ENCODE measurements at places on chromosomes 7 and 10.
A peak's percentile ranks its signal among the peaks of the same experiment; 100 is the strongest.

GRCh38 chr7:26854876-26855855 is 9.2 kb downstream of the SKAP2 start:
- no peak for DNase-seq

DNA sequence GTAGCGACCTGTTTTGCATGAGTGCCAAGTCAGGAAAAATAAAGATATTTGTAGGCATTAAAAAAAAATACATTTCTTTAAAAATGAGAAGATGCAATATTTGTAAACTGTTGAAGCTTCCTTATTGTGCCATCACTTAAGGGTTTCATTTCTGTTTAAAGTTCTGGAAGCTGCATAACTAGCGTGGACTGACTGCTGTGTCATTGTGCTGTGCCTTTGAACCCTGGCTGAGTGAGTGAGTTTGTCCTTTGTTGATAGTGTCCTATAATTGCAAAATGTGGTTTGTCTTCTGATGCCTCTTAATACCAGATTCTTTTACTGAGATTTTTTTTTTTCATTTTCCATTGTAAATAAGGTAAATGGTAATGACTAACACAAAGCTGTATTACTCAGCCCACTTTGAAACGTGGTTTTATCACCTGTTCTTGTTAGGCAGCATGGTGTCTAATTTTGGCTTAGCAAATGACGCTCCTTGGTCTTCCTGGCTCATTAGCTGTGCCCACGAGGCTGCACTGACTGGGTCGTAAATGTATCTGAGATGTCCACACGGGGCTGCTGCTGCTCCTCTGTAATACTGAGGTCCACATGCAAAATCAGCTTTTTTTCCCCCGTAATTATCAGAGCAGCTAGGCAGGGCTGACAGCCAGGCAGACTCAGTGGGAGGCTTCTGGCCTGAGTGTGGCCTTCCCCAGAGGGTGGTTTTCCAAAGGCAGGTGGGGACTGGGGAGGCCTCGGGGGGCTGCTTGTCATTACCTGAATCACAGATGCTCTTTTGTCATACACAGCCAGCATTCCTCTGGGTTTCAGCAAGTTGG is 14.8 kb downstream of the ZSCAN25 start:
- peak; percentile 34 for DNase-seq

DNA sequence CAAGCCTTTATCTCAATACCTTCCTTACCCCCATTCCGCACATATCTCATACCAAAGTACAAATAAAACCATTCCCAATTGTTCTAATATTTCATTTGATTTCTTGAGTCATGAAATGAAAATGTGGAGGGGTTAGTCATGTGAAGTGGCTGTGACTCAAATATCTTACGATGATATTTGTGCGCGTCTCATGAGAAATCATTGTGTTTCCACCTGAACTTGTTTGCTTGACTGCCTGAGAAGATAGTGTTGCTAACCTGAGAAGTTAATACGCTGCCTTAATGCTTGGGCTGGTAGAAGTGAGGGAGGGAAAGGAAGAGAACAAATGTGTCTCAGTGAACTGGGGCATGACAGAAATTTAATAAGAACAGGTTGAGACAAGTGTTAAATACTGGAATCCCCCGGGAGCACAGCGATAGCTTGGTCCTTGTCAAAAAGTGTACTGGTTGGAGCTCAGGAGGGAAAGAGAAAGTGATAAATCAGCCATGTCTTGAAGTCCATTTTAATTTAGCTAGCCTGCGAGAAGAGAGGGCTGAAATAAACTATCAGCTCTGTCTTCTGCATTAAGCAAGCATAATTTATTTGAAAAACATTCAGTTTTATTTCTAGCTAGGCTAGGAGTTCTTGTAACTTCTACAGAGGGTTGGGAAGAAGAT is 7.2 kb upstream of the EPHA1 start:
- DNase-seq: no peak

DNA sequence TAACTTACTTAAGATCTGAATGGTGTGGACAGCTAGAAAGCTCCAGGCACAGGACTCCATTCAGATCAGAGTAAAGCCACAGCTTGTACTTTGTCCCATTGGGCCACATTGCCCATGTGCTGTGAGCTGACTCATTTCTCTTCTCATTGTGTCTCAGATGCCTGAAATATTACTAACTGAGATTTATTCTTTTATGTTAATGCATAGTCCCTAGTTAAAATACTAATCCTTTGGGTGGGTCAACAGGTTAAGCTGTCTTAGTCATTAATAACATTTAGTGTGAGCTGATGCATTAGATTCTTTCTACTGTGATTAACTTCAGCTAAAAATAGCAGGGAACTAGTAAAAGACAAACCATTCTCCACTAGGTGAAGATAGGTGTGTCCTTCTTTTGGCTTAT is 104.7 kb upstream of the ARMC3 start:
- no peak for DNase-seq

- DNase-seq: no peak
Measured at GRCh38 chr7:112358513-112358912, 91.7 kb upstream of the IFRD1 start.

GRCh38 chr7:2608921-2609411 is 22.8 kb upstream of the TTYH3 start:
- DNase-seq: no peak

DNA sequence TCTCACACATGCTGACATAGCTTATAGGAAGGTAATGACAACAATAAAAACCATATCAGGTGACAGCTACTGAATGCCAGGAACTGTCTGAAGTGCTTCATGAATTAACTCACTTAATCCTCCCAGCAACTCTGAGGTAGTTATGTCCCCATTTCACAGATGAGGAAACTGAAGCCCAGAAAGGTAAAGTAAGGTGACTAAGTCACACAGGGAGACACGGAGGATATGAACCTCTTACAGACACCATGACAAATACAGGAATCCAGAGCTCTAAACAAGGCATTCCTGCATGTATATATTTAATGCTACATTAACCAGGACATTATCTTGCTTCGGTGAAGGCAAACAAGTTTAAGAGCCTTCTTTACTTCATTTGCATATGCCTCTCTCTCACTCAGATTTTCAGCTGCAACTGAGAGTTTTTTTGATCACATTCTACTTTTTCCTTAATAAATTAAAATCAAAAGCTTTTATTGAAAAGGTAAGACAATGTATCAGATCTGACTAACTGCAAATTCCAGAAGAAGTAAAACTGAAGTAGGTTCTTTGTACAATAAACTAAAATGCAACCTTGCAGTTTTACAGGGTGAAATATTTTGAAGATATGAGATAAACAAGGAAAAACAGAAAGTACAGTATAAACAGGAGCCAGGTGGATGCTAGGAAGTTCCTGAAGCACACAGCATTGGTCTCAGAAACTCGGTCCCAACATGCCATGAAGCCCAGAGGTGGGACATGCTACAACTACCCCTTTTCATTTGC is 79.5 kb downstream of the SGMS1 start:
- DNase-seq: no peak

GRCh38 chr7:13386741-13387140 is 602.7 kb downstream of the ETV1 start:
- no peak for DNase-seq

- peak; percentile 16 for DNase-seq
Measured at GRCh38 chr10:94299417-94299816, 63.3 kb downstream of the NOC3L start.

DNA sequence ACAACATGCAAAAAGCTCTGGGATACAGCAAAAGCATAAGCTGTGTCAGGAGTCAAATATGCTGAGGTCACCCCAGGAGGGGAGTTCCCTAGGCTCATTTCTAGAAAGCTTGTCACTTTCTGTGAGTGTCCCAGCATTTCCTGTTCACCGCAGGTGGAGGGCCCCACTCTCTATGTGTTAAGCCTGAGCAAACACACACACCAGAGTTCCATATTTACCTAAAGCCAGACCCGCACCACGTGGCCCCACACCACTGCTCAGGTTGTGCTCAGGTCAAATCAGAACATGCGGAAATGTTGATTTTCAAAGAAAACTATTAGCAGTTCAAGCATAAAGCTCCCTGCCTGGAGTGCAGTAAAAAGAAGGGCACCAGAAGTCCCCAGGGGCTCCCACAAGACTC is 259.6 kb upstream of the PPP2R2D start:
- DNase-seq: peak; percentile 28

GRCh38 chr7:81361769-81362312 is 408.0 kb downstream of the HGF start:
- DNase-seq: no peak

- no peak for DNase-seq
Measured at GRCh38 chr10:13758312-13758711, 171.5 kb downstream of the PRPF18 start.

GRCh38 chr10:85318809-85319807 is 990.7 kb downstream of the CCSER2 start:
- no peak for DNase-seq

DNA sequence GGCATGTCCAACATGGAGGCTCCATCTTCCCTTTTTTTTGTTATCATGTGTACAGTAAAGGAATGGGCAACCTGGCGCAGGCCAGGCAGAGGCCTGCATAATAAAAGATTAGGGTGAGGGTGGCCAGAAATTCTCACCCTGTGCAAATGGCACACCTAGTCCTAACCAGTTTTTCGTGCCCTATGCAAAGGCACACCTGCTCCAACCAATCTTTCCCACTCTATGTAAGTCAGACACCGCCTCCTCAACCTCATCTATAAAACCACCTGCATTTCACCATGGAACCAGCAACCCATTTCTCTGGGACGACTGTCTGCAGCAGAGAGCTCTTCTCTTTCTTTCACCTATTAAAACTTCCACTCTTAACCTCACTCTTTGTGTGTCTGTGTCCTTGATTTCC is 16.1 kb downstream of the TBATA start:
- DNase-seq: no peak

DNA sequence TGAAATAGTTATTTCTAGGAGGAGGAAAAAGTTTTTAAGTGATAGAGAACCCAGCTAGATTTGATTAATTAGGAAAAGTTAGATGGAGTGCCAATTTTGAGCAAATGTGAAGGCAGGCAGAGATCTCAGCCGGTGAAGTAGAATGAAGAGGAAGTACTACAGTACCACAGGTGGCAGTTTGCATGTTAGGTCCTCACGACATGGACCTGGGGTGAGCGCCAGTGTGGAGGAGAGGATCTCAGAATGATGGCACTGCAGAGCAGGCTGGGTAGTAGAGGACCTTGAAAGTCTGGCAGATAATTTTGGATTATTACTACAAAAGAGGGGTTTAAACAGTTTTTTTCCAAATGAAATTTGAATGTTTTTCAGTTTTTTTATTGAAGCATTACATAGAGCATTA is 81.1 kb downstream of the GNAI1 start:
- DNase-seq: no peak

DNA sequence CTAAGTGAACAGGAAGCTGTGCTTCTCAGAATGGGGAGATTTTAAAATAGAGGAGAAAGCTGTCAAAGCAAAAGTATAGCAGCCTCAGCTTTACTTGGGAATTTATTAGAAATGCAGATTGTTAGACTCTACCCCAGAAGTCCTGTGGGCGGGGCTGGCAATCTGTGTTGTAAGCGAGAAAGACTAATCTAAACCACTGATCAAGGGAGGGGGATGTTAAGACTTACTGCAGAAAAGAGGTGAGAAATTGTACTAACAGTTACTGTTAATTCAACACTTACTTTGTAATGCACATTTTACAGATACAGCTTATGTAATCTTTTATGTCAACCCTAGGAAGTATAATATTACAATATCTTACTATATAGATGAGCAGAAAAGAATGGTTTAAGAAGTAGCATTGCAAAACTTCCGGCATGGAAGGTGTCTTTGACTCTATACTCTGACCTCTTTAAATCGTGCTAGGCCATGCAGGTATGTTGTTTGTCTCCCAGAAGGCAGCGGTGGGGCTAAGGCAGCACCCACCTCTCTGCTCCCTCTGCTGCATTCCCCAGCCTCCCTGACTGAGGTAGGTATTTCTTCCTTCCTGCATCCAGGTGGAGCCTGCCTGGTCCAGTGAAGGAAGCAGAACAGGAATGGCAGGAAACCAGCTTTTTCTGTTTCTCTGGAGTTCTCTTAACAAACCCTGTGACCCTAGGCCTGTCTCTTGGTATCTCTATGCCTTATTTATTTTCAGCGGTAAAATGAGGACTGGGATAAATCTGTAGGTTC is 462.2 kb downstream of the AUTS2 start:
- DNase-seq: no peak

GRCh38 chr7:158631574-158632195 is 44.1 kb upstream of the PTPRN2 start:
- DNase-seq: no peak

GRCh38 chr7:98528079-98528478 is 89.0 kb upstream of the NPTX2 start:
- DNase-seq: no peak

GRCh38 chr7:3056234-3057065 is 12.8 kb upstream of the CARD11 start:
- no peak for DNase-seq

- no peak for DNase-seq
Measured at GRCh38 chr7:985915-986741, 3.1 kb downstream of the CYP2W1 start.

GRCh38 chr7:12620371-12620770 is 49.9 kb downstream of the SCIN start:
- no peak for DNase-seq

- no peak for DNase-seq
Measured at GRCh38 chr7:20268824-20269223, 51.6 kb upstream of the MACC1 start.

- no peak for DNase-seq
Measured at GRCh38 chr10:126568809-126569385, 101.6 kb downstream of the C10orf90 start.

GRCh38 chr7:64871761-64872160 is 31.3 kb upstream of the ZNF273 start:
- no peak for DNase-seq

DNA sequence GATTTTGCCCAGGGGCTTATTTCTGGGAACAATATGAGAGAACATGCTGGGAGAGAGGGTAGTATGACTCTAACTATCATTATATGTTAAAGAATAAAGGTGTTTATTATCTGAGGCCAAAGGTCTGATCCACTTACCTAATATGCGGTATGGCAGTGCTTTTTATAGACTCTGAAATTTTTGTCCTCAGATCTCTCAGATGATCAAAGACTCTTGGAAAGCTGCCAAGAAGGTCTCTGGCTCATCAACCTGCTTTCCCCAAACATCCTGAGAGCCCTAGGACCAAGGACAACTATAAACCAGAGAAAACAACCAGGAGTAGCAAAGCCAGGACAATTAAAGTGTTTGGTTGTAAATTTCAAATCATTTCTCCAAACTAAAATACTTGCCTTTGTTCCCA is 255.7 kb upstream of the LRRN3 start:
- DNase-seq: no peak
